ENCODE measurements at places on chromosomes 7 and 10.

- DNase-seq, result no peak
These were observed 131.1 kb upstream of the SORCS3 start for GRCh38 chr10:104509981-104510380.

GRCh38 chr7:41491308-41491707 is 211.6 kb downstream of the INHBA start:
- DNase-seq, result no peak

DNA sequence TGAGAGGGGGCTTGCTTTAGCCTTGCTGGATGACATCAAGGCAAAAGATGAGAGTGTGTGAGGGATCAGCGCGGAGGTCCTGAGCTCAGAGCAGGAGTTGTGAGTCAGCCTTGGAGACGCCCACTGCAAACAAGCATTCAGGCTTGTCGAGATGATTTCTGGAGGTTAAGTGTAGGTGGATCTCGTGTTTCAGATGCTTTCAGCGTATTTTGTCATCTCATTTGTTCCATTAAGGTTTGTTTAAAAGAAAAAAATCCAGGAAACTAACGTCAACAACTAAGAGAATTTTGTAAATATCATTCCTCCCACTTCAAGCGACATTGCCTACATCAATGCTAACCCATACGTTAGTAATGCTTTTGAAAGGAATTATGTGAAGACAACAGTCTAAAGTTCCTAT is 715.4 kb upstream of the NRP1 start:
- no peak for DNase-seq

GRCh38 chr7:125430013-125430412 is 500.4 kb upstream of the POT1 start:
- no peak for DNase-seq

DNA sequence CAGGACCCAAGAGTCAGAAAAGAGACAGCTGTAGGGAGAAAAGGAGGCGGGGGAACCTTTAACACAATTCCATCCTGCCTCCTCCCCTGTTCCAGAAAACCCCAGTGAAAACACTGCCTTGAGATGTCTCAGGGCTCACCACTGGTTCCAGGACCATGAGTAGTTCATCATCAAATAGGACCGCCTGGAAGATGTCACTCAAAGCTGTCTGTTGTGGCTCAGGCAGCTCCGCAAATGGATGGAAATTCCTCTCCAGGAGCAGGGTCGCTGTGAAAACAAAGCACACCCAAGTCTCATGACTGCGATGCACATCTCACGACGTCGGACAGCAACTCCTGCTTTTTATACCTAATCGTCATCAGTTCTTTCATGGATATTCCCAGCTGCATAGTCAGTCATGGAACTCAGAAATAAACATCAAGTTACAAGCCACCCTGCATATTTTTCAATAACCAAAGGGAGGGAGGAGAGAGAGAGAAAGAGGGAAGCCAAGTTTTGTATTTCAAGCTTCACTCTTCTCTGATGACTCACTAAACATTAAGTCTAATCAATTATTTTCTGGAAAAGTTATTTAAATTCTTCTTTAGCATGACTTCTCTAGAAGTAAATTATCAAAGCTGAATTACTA is 49.2 kb downstream of the GSDME start:
- DNase-seq, result no peak

Data from NCI-H1694 (cell line).